ENCODE measurements at places on chromosomes 13 and 19.

DNA sequence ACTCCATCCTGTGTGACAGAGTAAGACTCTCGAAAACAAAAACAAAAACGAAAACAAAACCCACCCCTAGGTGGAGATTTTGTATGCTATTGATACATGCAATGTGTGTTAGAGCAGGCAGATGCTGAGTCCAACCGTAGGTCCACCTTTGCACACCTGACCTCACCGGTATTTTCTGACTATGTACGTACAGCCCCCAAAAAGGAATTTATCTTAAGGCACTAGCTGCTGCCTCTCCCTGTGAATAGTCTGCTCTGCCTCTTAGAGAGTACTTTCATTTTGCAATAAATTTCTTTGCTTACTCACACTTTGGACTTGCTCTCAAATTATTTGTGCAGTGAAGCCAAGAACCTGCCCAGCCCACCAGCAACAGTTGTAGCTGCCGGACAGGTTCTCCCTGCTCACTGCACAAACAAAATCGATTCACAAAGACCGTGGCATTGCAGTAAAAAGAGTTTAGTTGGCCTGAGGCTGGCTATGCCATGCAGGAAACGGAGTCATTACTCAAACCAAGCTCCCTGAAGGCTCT is 8.2 kb upstream of the ZNF77 start:
- no peak for DNase-seq

DNA sequence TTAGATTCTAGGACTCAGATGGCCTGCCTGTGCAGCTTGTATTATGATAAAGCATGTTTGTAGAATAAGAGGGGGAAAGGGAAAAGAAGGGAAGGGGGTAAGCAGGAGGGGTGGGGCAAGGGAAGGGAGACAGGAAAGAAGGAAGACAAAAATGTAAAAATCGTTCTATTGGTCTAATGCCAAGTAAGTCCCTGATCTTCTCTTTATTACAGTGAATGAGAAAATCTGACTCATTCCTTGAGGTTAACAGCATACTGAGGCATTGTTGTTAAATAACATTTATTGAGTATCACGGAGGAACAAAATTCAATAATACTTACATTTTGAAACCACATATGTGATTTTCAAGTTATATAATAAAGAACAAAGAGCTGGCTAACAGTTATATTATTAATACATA is 1534.7 kb downstream of the OLFM4 start:
- no peak for DNase-seq

- peak; percentile 33 for DNase-seq
These were observed 17.2 kb upstream of the ZBTB7A start for GRCh38 chr19:4083677-4084546.

DNA sequence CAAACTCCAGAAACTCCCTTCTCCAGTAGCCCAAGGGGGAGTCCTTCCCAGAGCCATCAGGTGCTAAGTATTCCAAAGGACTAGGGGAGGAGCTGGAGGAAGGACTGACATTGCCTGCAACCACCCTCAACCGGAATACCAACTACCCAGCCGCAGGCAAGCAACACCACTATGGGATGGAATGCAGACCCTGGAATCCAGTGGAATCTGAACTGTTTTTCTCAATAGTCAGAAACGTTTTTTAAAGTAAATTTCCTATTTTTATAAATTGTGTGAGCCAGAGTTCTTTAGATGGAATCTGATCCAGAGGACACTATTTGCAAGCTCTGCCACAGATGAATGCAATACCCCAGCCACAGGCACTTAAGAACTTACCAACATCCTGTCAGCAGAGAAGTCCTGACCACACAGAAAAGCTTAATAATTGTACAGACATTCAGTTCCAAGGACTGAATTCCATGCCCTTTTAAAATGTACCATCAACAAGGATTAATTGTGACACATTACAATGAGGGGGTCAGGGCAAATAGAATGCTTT is 92.1 kb downstream of the USP12 start:
- DNase-seq: peak; percentile 45

DNA sequence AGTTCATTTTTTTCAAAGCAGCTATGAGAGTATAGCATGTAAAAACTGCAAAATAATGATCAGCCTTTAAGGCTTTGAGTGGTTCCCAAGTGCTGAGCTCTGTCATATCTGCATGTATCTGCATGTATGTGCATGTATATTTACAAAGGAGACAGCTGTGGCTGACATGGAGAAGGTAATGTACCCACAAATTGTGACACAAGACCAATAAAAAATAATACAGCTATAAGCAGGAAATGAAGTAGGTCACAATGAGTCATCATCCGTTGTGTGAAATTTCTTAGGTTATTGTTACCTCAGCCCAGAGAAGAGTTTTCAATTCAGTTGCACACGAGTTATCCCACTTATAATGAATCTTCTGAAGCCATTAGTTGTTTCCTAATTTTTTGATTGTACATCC is 60.9 kb upstream of the MED4 start:
- peak; percentile 73 for DNase-seq

- DNase-seq: peak; percentile 50
These were observed 175.3 kb downstream of the ZIC5 start for GRCh38 chr13:99796175-99796819.

- DNase-seq: no peak
These were observed 80.7 kb downstream of the ATP11A start for GRCh38 chr13:112770504-112770903.

- no peak for DNase-seq
These were observed 30.0 kb upstream of the ATP12A start for GRCh38 chr13:24650161-24650560.

- DNase-seq: no peak
These were observed 382.7 kb downstream of the LIG4 start for GRCh38 chr13:107832500-107833100.

DNA sequence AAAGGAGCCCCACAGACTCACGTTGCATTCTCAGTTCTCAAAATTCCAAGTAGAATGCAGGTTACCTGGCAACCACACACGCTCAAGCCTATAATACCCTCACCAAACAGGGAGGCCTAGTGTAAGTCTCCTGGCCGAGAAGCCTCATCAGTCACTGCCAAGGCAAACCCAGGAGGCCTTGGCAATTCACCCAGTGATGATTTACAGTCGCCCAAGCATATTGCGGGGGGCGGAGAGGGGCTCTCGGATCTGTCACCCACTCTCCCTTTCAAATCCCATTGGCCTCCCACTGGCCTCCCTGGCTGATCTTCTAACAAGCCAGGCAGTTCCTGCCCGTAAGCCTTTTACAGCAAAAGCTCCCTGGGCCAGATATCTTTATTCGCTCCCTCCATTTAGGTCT is 1.1 kb downstream of the AKAP8L start:
- no peak for DNase-seq

- DNase-seq: no peak
These were observed 2.8 kb downstream of the KMT2B start for GRCh38 chr19:35720648-35721047.

DNA sequence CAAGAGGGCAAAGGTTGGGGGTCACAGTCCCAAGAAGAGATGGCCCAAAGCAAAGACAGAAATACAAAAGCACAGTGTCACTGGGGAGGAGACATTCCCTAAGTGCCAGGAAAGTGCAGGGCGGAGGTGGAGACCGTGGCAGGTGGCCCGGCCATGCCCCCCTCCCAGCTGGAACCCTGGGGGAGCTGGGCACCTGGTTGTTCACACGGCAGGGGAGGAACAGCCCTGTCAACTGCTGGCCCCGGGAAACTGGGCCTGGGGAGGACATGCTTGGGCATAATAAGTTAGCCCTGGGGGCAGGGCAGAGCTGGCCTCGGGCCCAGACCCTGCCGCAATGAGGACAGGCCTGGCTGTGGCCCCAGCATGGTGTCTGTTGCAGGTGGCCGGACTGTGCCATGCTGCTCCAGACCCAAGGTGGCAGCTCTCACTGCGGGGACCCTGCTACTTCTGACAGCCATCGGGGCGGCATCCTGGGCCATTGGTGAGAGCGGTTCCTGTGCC is 7.4 kb downstream of the HPN start:
- no peak for DNase-seq

DNA sequence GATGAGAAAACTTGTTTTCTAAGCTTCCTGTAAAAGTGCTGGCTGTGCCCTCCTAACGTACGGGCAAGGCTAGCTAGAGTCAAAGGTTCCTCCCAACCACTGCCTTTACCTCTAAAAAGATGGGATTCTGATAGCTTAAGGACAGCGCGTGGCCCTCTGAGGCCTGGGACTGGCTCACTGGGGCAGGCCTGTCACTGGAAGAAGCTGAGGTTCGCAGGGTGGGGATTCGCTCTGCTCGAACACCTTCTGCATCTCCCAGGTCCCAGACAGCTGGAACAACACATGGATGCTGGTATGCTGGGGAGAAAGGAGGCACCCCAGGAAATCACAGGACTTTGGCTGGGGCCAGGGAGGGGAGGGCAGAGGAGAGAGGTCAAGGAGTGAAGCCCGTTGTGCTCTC is 53.1 kb downstream of the CRYL1 start:
- DNase-seq: no peak

DNA sequence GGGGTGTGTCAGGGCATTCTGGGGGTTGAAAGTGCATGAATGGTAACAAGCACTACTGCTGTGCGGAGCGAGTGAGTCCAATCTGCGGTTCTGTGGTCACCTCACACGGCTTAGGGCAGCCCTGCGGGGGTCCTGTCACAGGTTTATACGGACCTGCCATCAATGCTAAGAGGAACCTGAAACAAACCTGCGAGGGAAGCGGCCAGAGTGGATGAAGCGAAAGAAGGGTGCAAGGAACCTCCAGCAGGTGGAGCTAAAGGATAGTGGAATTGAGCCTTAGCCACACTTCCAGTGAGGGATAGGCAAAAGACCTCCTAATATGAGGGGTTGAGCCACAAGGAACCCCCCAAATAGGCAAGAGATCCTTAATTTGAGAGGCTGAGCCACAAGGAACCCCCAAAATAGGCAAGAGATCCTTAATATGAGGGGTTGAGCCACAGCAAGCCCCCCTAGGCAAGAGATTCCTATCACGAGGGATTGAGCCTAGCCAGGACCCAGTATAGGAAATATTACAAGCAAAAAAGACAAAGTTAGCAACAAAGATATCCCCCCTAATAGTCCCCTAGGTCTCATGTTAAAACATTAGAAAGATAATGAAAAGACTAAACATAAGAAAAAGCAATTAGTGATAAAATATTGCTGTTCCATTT is 6.3 kb upstream of the ZNF69 start:
- DNase-seq: peak; percentile 12

DNA sequence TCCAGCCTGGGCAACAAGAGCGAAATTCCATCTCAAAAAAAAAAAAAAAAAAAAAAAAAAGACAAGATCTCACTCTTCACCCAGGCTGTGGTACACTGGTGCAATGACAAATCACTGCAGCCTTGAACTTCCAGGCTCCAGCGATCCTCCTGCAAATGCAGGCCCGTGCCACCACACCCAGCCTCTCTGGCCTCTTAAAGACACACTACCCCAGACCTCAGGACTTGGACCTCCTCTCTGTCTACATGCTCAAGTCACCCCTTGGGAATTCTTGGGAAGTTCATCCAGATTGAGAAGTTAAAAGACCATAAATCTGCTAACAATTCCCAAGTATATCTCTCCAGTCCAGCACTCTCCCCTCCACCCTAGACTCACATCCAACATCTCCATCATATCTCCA is 10.6 kb upstream of the HIPK4 start:
- DNase-seq: no peak

DNA sequence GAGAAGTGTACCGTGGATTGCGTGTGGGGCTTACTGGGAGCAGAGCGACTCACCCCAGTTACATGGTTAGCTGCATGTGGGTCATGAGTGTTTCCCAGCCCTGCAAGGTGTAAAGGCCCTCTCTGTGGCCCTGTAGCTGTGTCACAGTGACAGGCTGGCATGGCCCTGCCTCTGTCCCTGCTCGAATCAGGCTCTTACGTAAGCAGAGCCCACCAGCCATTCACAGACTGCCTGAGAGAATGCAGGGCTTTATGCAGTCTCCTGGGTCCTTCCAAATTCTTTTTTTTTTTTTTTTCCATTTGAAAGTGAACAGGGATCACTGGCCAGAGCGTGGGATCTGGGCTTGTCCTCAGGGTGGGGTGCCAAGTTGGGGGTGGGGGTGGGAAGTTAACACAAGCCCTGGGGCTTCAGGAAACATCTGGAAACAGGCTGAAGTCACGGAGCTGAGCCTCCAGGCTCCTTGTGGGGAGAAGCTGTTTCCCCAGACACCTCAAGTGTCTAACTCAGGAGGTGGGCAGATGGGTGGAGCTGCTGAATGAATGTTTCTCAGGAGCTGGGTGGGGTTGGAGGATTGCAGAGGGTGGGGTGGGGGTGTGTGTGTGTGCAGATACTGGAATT is 13.4 kb downstream of the TECR start:
- peak; percentile 86 for DNase-seq

DNA sequence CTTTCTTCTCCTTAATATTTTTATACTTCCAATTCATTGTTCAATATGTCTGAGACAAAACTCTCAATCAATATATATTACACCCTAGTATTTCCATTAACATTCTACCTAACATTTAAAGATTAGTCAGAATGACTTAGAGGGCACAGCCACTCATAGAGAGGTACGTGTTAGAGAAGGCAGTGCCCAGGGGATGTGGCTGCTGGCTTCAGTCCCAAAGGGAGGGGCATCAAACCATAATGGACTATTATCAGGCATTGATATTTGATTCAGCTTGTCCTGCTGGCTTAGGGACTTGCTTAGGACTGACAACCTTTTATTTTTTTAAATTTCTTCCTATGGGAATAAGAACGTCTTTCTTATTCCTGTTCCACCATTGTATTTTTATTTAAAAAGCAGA is 1392.0 kb upstream of the ATXN8OS start:
- DNase-seq: no peak

DNA sequence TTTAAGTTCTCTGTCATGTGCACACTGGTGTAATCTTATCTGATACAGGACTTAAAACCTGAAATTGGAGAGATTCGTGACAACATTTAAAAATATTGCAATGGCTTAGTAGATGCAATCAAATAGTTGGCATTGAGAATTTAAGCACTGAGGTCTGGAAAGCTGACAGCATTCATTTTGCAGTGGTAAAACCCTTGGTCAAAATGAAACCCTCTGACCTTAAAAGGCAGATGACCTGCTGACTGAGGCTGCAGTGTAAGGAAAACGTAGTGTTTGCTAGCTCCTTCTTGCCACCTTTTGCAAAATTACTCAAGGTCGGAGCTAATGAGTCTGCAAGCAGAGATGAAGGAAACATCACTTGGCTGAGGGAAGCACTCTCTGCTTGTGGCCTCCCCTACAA is 150.6 kb downstream of the KCTD12 start:
- DNase-seq: no peak

Measured in MV-4-11 (cell line).